ENCODE measurements at places on chromosomes 16 and 17.

DNA sequence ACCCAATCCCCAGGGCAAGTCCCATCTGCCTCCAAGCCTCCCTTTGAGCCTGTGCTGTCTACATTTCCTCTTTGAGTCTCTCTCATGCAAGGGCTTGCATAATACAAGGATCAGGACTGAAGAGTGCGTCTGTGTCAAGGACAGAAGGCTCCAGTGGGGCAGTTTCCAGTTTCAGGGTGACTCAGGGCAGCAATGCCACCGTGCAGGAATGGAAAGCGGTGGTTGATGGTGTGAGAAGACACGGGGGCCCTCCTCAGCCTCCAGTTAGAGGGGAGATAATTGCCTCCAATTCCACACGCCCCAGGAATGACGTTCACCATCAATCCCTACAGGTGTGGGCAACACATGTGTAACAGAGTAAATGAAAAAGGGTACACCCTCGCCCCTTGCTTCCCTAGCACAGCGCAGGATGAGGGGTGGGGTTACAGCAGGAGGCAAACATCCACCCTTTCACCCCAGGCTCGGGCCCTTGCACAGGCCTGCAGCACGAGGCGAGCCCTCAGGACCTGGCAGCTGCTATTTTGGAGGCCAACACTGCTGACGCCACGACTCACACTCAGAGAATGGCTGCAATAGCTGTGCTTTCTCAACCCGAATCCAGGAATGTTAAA, 24.8 kb upstream of the SLC25A19 start:
- no peak for DNase-seq

DNA sequence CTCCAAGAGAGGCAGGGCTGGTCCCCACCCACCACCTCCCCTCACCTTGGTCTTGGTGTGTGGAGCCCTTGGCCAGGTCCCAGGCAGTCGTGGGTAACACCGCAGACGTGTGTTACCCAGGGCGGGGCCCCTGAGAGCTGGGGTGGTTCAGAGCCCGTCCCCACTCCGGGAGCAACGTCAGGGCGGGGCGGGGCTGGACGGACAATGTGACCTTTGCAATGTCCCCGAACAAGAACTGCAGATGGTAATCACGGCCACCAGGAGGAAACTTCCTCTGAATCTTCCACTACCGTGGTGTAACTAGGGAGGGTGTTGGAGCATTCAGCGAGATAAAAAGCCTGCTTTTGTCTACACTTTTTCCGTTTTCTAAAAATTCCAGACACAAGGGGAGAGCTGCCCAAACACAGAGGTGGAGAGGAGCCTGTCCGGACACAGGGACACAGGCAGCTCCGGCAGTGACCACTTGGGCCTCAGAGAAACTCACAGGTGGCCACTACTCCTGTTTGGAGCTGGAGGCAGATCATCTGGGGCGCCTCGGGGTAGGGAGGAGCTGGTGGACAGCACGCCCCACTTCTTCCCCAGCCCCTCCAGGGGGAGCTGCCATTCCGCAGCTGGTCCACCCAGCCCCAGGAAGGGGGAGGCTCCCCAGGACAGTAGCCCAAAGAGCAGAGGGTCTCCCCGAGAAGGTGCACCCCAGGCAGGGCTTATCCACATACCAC, 14.2 kb upstream of the SLC38A10 start:
- DNase-seq = no peak

GRCh38 chr17:27323538-27324215, 29.8 kb downstream of the WSB1 start:
- DNase-seq = no peak

GRCh38 chr17:8091033-8091687, 3.6 kb upstream of the ALOX12B start:
- no peak for DNase-seq

DNA sequence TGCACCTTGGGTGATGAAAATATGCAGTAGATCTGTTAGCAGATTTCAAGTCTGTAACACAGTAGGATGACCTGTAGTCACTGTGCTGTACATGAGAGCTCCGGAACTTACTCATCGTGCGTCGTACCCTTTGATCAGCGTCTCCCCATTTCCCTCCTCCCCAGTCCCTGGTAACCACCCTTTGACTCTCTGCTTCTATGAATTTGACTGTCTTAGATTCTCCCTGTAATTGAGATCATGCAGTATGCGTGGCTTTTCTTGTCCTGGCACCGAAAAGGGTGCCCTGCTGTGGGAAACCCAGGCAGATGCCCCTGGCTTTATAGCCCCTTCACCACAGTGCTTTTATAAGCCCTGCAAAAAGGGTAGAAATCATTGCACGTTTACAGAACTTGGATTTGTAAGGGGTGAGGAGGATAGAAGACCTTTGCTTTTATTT, 20.5 kb downstream of the CLEC16A start:
- no peak for DNase-seq

GRCh38 chr17:78048346-78049292, 79.9 kb downstream of the TMC6 start:
- DNase-seq = no peak

DNA sequence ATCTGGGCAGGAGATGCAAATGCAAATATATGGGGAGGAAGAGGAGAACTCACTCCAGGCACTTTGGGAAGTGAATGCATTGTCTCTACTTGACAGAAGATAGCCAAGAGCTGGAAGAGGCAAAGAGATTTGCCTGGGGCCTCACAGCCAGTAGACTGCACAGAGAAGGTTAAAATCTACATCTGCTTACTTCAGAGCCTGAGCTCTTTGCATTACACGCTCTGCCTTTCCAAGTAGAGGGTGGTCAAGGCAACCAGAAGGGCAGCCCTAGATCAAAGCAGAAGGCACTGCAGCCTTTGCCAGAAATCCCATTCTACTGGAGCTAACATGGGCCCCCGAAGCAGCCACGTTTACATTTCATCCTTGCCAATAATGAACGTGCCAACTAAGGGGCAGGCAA, 407.2 kb upstream of the CCL2 start:
- DNase-seq = no peak

GRCh38 chr16:79347277-79347676, 253.3 kb downstream of the MAF start:
- no peak for DNase-seq
